NCI-H1105 treated with DMSO at 0.1 percent for 48 hours (cell line): ENCODE measurements at places on chromosomes 5 and 9.
A peak's percentile ranks its signal among the peaks of the same experiment; 100 is the strongest.

GRCh38 chr9:114515528-114515927, 10.3 kb upstream of the WHRN start:
- no peak for DNase-seq

DNA sequence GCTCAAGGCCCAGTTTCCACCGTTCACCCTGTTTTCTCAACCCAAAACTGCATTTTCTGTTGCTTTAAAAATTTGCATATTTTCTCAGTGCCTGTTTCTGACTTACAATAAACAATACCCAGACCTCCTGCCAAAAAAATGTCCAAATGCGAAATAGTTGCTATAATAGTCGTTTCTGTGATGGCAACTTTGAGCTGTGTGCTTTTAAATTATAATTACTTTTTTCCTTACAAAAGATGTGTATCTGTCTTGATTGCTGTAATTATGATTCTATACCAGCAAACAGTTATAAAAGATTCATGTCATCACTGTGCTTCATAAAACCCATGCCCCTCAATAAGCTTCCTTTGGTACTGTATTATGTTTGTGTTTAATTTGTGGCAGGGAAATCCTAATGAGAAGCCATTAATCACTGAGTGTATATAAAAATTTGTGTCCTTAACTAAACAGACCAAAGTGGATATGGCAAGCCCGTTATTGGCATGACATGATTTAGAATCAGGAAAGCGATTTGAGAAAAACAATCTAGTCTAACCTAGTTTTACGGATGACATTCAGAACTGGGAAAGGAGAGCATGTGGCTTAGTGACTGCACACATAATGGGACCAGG, 5.4 kb upstream of the SLC1A3 start:
- peak; percentile 75 for DNase-seq

- no peak for DNase-seq
These were observed 72.2 kb downstream of the PTPDC1 start for GRCh38 chr9:94156348-94157049.

GRCh38 chr5:31825518-31826068, 186.7 kb downstream of the PDZD2 start:
- DNase-seq: peak; percentile 34

DNA sequence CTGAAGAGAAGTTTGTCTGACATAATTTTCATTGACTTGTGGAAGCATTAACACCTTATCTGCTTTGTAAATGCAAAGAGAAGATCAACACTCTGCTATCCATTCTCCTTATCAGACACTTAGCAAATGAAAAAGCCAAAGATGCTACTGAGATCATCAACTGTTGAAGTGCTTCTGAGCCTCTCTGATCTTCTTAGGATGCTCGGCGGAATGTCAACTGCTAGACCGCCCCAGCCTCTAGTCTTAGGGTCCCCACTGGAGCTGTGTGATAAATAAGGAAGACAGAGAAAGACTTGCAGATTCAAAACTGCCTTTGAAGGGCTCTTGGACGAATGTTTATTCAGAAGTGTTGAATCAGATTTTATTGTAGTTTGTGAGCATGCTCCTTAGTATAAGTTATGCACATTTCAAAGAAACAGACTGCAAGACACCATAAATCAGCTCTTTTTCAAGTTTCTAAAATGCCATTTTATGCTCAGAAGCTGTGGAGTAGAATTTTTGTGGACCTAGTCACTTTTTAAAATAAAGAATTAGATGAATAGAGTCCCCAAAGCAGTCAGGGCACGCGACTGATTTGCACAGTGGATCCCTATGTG, 197.9 kb downstream of the DIRAS2 start:
- no peak for DNase-seq

DNA sequence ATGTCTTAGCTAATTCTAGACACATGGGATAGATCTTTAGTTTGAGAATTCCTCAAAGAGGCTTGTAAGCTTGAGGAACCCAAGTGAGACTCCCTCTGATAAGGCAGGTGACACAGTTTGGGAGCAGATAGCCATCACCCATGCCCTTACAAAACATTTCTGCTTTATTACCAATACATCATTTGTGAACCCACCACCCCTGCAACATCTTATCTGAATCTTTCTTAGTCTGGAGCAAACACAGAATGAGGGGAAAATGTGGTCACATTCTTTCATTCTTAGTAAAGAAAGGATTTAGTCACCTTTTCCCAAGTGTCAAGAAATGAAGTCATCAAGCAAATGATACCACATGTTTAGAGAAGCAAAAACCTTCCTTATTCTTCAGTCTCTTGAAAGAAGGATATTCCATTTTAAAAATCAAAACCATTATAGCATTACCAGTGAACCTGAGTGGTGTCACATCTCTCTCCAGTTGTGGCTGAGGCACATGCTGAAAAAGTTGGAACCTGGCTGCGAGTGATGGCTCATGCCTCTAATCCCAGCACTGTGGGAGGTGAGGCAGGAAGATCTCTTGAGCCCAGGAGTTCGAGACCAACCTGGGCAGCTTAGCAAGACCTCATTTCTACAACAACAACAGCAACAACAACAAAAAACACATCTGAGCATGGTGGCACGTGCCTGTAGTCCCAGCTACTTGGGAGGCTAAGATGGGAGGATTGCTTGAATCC, 65.9 kb downstream of the PRKACG start:
- no peak for DNase-seq

GRCh38 chr5:123906698-123907295, 394.8 kb downstream of the CSNK1G3 start:
- no peak for DNase-seq

DNA sequence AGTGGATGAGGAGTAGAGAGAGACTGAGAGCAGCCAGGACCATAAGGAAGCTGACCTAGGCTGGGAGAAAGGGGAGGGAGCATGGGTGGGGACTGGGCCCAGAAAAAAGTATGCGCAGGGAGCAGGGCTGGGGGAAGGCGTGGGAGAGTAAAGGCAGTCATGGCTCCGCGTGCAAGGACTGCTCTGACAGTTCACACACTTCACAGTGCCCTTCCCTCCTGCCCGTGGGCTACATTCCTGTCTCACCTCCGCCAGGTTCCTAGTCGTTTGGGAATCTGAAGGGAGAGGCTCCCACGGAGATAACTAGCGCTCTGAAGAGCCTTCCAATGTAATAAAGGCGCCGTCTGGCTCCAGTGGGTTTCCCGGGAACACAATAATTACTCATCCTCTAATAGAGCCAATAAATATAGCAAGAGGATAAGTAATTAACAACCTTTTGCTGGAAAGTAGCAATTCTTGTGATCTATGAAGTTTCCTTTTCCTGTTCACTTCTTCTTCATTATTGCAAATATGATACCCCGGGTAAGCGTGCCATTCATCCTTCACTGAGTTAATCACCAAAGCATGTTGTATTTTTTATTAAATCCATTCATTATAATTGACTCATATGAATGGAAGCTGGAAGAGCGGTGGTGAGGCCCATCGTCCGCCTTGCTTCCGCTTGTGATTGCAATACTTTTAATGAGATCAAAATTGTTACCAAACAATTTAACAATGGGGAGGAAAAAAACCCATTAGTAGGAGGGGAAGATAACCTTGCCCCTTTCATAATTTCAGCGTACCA, 39.3 kb downstream of the TTLL11 start:
- peak; percentile 66 for DNase-seq

DNA sequence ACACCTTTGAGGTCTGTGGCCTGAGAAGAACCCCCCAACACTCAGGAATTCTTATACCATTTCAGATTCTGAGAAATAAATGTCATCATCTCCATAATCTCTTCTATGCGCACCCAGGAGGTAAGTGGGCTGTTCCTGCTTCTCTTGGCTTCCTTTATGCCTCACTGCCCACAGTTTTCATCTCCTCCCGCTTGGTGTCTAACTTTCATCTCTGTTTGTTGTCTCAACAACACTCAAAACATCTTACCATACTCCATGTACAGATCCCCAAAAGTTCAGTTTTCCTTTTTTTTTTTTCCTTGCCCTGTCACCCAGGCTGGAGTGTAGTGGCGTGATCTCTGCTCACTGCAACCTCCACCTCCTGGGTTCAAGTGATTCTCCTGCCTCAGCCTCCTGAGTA, 170.2 kb upstream of the FREM1 start:
- no peak for DNase-seq

DNA sequence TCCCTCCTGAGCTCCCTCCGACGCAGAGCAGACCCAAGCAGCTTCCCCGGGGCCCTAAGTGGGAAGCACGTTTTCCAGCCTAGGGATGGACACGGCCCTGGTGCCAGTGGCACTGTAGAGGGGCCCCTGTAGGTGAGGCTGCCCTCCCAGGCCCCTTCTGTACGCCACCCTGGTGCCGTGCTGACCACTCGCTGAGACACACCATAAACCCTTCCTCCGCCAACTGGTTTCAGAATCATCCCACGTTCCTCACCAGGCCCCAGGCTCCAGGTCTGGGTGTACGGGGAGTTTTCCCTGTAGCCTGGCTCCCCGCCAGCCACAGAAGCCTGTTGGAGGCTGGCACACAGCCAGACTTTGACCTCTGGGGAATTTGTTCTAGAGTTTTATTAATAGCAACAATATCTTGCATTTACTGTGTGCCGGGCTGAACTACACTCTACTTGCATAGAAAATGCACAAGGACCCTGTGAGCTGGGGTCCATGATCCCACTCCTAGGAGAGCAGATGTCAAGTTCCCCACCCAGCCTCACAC, 18.2 kb upstream of the WDR38 start:
- DNase-seq: peak; percentile 88

DNA sequence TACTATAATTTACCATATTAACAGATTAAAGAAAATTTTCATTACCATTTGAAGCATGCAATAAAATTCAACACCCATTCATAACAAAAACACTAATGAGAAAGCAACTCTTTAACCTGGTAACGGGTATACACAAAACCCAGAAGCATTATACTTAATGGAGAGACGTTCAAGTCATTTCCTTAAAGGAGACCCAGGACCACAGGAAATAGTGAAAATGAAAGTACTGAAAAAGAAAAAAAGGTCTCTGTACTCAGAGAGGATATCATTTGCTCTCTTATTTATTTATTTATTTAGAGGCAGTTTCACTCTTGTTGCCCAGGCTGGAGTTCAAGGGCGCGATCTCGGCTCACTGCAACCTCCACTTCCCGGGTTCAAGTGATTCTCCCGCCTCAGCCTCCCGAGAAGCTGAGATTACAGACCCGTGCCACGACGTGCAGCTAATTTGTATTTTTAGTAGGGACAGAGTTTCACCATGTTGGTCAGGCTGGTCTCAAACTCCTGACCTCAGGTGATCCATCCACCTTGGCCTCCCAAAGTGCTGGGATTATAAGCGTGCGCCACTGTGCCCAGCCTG, 61.6 kb downstream of the SETX start:
- DNase-seq: no peak

DNA sequence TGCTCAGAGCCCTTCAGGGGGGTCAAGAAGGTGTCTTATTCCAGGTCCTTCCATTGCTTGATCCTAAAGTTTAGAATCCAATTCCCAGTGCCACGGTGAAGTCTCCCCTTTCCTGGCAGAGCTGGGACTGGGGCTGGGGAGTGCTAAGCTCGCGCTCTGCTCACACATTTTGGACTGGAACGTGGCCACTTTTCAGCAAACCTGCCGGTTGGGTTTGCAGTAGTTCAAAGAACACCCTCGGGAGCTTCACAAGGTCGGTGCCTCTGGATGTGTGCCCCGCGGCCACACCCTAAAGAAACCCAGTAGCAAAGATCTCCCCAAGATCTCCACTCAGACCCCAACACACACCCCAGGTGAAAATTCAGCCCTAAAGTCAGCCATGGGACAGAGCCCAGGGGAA, at the start of gene C9orf152:
TSS of gene C9orf152 (minus strand) at position 129 of the 400 bp plus-strand sequence. CDS start 580 bp downstream, outside the sequence.
- no peak for DNase-seq

GRCh38 chr5:67178085-67178484, 18.5 kb downstream of the CD180 start:
- no peak for DNase-seq

GRCh38 chr5:16773991-16774390, 157.2 kb upstream of the RETREG1 start:
- DNase-seq: no peak
